CD4-positive, alpha-beta T cell treated with Interleukin-10 for 1 hour (primary cell): ENCODE measurements at places on chromosomes 2 and 18.

DNA sequence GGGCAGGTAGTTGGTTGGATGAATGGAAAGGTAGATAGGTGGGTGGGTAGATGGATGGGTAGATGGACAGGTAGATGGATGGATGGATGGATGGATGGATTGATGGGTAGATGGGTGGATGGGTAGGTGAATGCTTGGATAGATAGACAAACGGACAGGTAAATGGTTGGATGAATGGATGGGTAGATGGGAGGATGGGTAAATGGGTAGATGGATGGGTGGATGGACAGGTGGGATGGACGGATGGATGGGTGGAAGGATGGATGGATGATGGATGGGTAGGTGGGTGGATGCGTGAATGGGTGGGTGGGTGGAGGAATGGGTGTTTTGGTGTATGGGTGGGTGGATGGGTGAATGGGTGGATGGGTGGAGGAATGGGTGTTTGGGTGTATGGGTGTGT lies 50.1 kb upstream of the ASAP2 start:
- DNase-seq = no peak

GRCh38 chr2:202486351-202486750 lies 110.2 kb downstream of the BMPR2 start:
- DNase-seq = no peak

- no peak for DNase-seq
Observed at GRCh38 chr18:64752707-64753106, 603.8 kb upstream of the LINC00305 start.

DNA sequence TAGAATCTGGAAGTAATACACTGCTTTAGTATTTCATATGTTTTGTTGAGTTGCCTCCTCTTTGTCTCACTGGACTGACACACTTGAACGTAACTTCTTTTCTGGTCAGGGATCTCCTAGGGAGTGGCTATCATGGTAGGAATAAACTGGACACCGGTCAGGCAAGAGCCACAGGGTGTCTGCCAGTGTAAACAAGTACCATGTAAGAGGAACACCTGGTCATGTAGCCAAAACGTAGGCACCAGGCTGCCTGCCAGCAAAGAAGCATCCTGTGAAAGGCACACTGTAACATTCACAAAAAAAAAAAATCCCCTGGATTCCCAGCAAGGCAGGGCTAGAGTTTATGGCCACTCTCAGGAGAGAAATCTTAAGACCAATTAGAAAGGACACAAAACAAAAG lies 372.8 kb upstream of the RND3 start:
- DNase-seq = no peak

DNA sequence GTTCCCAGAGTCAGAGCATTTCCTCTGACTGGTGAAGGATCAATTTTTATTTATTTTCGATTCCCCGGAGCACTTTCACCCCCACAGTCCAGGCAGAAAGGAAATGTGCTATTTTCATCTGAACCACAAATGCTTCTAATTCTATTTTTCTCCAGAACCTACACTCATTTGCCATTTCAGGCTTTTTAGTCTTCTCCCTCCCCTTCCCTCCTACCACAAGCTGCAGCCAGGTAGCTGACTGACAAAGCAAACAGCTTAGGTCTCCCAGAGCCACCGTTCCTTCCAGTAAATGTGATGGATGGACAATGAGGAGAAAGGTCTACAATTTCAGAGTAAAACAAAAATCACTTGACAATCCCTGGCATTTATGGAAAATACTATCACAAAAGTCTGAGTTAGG lies 76.9 kb downstream of the KLF7 start:
- DNase-seq = no peak

DNA sequence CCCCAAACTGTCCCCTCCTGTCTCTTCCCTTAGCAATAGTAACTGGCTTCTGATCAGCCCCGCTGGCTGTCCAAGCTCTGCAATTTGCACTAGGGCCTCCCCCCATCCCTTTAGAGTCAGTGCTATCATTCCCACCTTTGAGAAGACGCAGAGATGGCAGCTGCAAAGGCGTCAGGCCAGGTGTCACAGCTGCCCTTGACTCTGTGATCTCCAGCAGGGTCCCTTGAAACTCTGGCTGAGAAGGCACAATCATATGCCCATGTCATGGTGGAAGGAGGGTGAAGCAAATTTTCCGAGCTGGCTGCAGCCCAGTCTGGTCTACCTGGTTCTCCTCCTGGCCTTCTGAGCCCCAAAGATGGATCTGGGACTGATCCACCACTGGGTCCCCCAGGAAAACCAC lies 49.2 kb upstream of the TEX51 start:
- no peak for DNase-seq

DNA sequence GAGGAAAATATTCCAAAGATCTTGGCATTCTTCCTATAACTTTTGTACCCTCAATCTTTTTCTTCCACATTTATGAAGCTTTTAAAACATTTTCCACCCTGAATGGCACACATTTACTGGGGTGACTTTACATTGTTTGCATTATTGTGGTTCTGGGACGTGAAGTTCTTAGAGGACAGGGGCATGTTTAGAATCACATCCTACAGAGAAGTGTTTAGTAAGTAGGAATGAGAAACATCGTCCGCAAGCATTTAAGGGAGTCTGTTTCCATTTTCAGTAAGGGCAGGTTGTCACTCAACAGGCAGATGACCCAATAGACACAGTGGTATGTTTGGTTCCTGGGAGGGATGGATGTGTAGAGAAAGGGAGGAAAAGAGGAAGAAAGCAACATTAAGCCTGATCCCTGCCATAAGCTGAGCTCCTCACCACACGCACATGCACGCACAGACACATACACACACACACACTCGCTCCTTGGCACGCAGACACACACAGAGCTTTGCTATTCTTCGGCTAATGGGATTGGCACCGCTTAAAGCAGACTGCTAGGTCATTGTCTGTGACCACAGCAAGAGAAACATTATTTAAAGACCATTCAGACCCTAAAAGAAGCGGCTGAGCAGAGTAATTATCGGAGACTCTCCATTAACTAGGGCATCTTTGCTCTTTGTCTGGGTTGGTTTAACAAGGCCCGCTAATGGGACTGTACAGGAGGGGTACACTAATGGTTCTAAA lies 14.2 kb upstream of the PLEKHM3 start:
- no peak for DNase-seq

DNA sequence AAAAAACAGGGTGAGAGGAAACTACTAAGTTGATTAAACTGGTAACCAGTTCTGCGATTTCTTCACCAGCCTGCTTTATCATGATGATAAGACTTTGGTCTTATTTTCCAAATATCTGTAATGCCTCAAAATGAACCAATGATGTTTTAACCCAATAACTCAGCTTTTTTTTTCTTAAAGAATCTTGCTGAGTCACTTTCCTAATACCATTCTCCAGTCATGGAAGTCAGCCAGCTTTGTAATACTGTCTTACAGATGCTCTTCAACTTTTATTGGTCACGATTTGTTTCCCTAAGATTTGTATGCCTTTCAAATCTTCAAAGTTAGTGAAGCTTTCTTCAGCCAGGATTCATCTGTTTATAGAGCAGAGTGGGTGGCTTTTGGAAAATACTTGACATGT lies 47.7 kb upstream of the SMIM21 start:
- DNase-seq = no peak

DNA sequence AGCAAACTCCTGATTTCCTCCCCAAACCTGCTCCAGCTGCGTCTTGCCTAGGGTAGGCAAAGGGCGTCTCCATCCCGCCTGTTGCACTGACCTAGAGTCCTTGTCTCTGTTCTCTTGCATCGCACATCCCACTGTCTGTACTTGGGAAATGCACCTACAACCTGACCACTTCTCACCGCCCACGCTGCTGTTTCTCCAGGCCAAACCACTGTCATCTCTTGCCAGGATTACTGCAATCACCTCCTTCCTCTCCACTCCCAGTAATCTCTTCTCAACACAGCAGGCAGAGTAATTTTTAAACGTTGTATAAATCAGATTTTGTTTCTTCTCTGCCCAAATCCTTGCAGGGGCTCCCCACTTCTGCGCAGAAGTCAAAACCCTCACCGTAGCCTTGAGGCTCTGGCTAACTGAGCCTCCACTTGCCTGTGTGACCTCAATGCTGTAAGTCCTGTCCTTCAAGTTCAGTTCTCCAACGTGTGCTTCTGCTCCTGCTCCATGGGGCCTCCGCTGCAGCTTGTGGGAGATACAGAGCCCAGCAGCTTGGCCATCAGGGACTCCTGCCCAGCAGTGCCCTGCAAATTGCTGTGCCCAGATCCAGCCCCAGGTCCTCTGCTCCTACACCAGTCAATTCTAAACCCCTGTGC lies 27.7 kb upstream of the SEMA4C start:
- no peak for DNase-seq

- DNase-seq = peak; percentile 33
Observed at GRCh38 chr2:111121028-111121827, 514 bp downstream of the BCL2L11 start.

DNA sequence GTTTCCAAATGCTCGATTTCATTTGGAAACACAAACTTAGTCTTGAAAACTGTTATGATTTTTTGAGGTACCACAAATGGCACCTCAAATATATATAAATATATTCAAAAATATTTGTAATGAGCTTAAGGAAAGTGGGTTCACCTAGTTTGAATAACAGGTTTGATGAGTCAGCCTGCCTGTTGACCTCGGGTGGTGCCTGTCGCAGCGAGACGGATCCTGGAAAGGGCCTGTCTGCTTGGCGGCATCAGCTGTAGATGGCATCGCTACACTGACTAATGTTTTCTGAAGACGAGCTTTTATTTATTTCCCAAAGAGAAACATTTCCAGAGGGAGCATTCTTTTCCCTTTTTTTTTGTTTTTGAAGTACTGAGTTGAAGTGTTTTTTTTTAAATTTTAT lies 6.9 kb downstream of the ALLC start:
- DNase-seq = no peak

- DNase-seq = no peak
Observed at GRCh38 chr2:200677721-200678532, 92.1 kb downstream of the AOX1 start.

DNA sequence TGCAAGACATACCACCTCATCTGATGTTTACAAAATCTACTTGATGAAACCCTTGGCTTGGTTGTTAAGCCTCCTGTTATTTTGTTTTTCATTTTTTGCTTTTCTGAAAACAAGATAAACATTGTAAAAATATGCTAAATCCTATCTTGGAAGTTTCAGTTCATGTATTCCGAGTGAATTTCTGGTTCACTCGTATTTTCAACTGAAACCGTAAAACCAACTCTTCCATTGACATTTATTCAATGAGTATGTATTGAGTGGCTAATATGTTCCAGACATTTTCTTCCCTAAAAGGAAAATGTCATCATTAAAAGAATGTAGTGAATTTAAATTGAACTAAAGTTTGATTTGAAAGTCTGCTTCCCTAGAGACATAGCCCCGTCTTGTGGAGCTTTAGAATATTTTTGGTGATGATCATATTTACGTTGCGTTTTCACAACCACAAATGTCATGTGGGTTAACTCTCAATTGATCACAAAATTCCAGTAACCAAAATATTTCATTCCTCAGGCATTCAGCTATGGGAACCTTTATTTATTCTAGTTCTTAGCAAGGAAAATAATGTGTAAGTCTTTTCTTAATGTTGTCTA lies 204.2 kb downstream of the MBD2 start:
- no peak for DNase-seq

DNA sequence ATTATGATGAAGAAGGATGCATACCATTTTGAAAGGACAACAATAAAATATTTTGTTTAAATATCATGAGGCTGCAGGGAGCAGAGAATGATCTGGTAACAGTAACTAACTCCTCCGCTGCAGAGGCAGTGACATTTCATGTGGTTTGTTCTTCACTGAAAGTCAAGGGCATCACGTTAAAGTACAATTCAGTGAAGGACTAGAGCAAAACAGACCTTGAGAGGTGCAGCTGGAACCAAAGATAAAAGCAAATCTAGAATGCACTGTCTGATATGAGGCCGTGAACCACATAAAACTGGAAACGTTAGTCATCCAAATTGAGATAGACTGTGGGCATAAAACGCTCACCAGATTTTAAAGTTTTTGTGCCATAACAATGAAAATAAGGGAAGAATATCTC lies 522.9 kb upstream of the TNP1 start:
- DNase-seq = no peak

DNA sequence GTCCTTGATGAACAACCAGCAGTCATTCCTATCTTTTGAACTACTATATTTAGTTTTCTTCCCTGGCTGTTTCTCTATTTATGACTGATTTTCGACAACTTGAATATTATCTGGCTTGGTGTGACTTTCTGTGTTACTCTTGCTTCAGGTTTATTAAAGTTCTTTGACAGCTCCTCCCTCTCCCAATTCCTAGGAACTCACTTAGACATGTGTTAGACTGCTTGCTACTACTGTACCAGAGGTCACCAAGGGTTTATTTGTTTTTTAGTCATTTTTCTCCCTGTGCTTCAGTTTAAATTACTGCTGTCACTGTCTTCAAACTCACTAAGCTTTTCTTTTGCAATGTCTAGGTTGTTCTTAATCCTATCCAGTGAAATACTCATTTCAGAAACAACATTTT lies 90.5 kb downstream of the TMEM131 start:
- DNase-seq = no peak

DNA sequence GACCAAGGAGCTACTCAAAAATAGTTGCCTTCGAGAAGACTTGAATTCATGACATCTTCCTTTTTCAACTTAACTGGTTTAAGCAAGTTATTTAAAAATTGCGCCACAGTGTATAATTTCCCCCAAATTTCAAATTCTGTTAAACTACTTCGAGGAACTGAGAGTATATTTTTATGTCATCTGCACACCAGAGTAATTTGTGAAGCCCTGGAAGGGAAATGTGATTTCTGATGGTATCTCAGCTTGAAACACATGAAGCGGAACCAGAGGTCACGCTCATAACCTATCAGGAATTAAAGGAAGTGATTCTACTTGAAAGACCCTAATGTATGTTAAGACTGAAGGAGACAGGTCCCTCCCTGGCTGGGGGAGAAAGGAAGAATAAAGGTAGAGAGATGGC lies 33.9 kb upstream of the DARS1 start:
- DNase-seq = no peak

GRCh38 chr2:11342551-11343367 lies 1.7 kb downstream of the ROCK2 start:
- no peak for DNase-seq

DNA sequence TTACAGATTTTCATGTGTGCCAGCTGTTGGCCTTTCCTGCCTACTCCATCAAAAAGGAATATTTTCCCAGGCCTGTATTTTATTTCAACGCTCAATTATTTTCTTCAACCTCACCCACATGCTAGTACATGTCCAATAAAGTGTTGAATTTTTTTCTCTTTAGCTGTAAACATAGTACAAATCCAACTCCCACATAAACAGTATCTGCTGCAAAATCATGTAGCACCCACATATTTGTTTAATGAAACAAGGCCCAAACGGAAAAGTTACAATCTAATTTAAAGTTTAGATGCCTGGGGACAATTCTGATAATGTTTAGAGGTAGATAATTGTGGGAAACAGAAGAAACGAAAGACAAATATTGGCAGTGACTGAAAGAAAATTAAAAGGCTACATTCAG lies 275.4 kb upstream of the ACVR2A start:
- no peak for DNase-seq

GRCh38 chr18:74149878-74150277 lies 1.6 kb downstream of the TIMM21 start:
- DNase-seq = no peak

- DNase-seq = no peak
Observed at GRCh38 chr2:162989507-162989906, 150.9 kb upstream of the KCNH7 start.

GRCh38 chr2:162000431-162000830 lies 73.6 kb downstream of the DPP4 start:
- no peak for DNase-seq
